ENCODE measurements at places on chromosomes 1 and 21.

DNA sequence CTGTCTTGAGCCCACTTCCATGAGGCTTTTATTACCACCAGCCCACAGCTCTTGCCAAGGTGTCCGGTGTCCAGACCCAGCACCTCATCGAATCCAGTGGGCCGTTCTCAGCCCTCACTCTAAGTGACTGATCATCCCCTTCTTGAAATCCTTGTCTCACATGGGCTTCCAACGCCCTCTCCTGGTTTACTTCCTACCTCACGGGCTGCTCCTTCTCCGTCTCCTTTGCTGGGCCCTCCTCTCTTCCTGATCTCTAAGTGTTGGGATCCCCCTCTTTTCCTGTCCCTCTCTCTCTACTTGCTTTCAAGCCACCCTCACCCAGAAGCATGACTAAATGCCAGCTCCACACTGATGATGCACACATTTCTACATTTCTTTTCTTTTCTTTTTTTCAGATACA lies 9.0 kb upstream of the RHBG start:
- DNase-seq, result no peak

GRCh38 chr1:221829327-221830015 lies 87.6 kb upstream of the DUSP10 start:
- DNase-seq, result no peak

- no peak for DNase-seq
Observed at GRCh38 chr1:28845786-28846543, 34.0 kb downstream of the OPRD1 start.

DNA sequence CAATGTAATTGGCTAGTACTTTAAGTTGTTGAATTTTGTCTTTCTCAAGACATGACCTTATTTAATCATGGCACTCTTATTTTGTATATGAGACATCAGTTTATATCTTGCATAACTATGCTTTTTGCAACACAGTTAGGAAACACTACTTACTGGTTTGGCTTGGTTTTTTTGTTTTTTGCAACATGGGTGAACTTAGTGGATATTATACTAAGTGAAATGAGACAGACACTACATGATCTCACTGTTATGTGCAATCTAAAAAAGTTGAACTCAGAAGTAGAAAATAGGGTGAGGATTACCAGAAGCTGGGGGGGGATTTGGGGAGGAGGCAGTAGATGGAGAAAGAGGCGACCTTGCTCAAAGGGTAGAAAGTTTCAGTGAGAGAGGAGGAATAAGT lies 132.1 kb downstream of the PLA2G4A start:
- DNase-seq, result no peak

- DNase-seq, result no peak
Observed at GRCh38 chr1:100494393-100495084, 43.4 kb upstream of the GPR88 start.
